ENCODE measurements at places on chromosomes 13 and 19. TPM values are rescaled to one million over a fixed set of nuclear protein-coding genes. Genes with fewer than 3 reads are reported as not detected.

PLPP2 gene
- total RNA-seq: 76.6 TPM

SSC5D gene
- total RNA-seq: 0.61 TPM

CEACAM18 gene
- not detected for total RNA-seq

CEACAM4 gene
- total RNA-seq: not detected
